ENCODE measurements at places on chromosomes 1 and 21.
A peak's percentile ranks its signal among the peaks of the same experiment; 100 is the strongest.

DNA sequence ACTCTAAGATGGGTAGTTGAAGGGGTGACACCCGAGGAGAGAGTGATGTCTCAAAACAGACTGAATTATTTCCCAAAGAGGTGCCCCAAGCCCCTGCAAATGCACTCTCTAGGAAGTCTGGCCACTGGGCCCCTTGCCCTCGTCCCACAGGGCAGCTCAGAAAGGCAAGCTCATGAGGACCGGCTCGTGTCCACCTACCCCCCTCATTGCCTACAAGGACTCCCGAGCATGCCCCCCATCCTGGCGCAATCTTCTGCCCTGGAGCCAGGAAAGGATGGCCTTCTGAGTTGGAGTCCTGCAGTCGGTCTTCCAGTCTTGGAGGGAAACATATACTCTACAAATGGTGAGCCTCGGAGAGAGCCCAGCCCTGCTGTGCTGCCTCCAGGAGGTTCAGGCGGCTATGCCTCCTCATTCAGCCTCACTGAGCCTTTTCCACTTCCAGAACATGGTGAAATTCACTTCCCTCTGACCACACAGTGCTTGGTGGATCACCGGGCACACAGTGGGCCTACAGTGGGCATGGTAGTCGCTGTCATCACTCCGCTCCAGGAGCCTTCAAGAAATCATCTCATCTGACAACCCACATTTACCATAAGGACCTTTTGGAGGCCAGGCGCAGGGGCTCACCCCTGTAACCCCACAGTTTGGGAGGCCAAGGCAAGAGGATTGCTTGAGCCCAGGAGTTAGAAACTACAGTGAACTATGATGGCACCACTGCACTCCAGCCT is 5.8 kb upstream of the WNT3A start:
- no peak for DNase-seq

DNA sequence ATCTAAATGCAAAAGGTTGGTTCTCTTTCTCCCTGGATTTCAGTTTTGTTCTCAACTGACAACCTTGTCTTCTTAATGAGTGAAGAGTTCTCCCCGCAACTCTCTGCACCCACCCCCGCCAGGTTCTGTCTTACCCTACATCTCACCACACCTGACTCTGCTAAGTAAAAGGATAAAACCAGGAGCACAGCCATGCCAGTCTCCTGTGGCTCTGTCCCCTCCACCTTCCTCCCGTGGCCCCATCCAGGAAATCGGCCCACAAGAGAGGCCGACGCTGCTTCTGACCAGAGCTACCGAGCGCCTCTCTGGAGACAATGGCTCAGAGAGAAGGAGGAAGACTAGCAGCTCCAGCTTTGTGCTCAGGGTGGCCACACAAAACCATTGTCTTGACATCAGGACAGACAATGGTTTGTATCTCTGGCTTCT is 72.2 kb downstream of the PLEKHA6 start:
- no peak for DNase-seq

GRCh38 chr1:206506405-206507283 is 687 bp upstream of the RASSF5 start:
- peak; percentile 54 for DNase-seq

DNA sequence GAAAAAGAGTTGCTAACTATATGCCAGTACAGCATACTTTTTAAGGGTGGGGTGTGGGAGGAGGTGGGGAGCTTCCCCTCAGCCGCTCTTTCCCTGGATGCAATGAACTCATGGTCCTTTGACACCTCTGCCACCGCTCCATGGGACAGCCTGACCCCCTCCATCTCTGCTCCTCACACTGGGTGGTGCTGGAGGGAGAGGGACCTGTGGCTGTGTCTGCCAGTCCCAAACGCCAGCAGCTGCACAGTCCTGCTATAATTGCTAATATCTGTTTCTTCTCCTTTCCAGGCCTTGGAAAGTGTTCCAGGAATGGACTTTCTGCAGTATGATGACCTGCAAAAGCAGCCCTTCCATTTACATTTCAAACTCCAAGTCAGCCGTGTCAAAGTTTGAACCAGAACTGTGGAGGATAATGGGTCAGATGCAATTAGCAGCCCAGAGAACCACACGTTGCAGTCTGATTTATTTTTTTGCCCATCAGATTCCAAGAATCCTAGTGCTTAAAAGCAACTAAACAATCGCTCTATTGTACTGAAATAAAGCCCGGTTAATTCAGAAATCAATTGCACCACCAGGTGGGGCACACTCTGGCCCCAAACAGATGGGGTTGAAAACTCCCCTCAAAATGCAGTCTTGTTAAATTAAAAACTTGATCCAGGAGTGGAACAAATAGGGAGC is 160.7 kb upstream of the LMO4 start:
- DNase-seq, result no peak

Data from ecto neural progenitor cell (in vitro differentiated cells).